DMS 273 treated with DMSO at 0.1 percent for 48 hours (cell line): ENCODE measurements at places on chromosomes 5 and 9.

DNA sequence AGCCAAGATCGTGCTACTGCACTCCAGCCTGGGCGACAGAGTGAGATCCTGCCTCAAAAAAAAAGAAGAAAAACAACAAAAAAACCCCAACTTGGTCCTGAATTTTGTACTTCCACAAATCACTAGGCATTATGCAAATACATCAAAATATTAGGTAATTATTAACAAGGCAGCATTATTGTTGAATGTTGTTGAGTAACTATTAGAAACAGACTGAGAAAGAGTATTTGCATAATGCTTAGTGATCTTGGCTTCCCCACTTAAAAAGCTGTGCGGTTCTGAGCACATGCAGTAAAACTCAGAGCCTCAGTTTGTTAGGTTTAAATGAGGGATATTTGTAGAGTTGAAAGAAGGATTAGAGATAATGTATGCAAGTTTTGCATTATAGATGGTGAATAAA lies 64.2 kb downstream of the SCAMP1 start:
- no peak for DNase-seq

- DNase-seq = no peak
Observed at GRCh38 chr5:40627706-40628105, 52.0 kb upstream of the PTGER4 start.

- DNase-seq = no peak
Observed at GRCh38 chr5:621341-621761, 9.2 kb downstream of the CEP72 start.

DNA sequence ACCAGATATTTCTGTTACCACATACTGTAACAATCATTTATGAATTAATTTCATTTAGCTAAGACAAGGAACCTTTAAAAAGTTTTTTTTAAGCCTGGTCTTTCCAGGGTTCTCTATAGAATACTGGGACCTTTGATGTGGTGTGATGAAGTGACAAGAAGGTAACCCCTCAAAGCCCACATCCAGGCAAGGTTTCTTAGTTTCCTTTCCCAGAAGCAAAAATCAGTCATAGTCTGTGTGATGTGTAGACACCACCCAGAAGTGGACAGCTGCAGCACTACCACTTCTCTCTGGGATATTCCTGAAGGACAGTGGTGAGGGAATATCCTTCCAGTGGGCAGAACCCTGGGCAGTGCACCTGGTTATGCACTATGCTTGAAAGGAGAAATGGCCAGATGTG lies 115.6 kb downstream of the TTC39B start:
- no peak for DNase-seq

- no peak for DNase-seq
Observed at GRCh38 chr9:88818495-88819201, 172.6 kb upstream of the S1PR3 start.

GRCh38 chr5:147803926-147804325 lies 21.4 kb upstream of the JAKMIP2 start:
- no peak for DNase-seq

DNA sequence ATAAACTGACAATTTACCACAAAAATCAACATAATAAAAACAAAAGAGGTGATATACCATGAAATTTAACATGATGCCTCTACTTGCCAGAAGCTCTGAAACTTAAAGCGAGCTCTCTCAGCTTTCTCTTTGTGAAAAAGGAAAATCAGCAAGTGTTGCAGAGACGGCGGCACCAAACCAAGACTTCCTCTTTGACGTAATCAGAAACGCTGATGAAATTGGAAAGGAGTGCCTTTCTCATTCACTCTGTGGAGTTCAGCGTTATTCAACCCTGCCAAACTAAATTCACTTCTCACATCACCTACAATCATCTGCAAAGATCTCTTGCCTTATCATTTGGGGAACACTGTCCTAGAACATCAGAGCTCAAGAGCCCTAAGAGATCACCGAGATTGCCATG lies 32.2 kb downstream of the ANXA6 start:
- DNase-seq = no peak

- no peak for DNase-seq
Observed at GRCh38 chr5:148788636-148789035, 37.8 kb upstream of the ADRB2 start.

DNA sequence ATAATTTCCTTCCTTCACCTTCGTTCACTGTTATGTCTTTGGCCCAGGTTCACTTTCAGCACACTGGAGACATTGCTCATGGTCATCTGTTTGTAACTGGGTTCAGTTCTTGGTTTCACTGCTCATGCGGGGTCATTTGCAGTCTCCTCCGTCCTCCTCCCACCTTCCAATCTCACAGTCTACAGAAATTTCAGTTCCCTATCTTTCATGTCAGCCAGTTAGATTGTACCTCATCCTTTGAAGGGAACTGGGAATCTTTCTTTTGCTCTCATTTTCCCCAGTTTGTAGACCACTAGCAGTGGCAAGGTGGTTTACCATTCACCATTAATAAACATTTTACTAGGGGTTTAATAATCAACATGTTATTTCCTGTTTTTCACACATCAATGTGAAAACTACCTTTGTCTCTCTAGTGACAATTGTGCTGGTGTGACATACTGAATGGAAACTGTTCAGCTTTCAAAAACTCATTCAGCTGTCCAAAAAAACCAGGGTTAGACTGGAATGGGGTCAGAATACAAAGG lies 100.9 kb upstream of the IL6ST start:
- no peak for DNase-seq

DNA sequence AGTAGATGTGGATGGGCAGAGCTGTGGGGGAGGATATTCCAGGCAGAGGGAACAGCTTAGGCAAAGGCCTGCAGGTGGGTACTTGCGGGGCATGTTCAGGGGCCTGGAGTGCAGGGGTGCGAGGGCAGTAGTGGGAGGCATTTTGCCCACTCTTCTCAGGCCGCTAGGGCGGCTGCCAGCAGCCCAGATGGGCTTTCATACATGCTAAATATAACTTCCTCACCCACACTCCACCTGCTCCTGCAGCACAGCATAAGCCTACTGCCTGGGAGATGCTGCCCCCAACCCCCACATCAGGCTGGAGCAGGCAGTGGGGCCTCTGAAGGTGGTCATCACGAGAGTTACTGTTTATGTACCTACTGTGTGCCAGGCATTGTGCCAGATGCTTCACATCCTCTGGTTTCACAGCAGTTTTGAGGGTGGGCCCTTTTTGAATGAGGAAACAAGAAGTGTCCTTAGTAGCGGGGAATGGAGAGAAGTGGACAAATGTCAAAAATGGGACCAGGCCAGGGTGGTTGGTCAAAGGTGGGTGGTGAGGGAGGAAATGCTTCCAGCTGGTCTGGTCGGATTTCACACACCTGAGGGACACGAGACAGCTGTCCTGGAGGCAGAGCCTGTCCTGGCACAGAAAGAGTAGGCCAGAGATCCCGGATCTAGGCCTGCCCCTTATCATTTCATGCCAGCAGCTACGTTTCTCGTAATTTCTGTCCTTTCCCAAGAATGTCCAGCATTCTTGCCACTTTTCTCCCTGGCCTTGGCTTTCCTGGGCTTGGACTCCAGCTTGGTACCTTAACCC lies 12.1 kb downstream of the RGS14 start:
- DNase-seq = peak; percentile 58

GRCh38 chr9:86765746-86766430 lies 181.4 kb downstream of the GAS1 start:
- no peak for DNase-seq

DNA sequence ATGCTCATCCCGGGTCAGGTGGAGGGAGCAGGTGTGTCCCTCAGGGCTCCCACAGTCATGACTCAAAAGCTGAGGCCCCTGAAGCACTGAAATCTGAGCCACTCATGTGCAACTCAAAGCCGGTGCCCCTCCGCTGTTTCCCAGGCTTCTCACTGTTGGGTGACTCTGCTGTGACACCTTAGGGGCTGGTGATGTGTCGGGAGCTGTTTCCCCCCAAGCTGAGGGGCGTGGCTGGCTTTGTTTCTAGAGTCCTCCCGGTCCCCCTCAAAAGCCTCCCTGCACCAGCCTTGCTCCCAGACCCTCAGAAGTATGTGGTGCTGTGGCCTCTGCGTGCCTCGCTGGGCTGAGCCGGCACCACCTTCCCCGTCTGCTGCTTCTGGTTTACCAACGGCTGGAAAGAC lies 39.7 kb downstream of the PLPP7 start:
- DNase-seq = no peak

DNA sequence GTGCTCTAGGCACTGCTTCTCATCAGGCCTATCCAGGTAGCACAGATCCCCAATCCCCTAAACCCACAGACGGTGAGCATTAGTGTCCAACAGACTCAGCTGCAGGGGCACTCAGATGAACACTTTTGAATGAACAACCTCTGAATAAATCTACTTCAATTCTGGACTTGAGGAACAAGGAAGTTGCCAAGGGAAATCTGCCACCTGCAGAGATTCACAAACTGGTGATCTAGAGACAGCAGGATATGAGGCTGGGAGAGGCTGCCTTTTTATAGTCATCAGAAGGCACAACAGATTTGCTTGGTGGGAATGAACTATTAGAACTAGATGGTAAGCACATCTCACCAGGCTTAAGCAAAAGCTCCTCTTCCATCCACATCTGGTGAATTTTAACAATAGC lies 7.0 kb upstream of the HK3 start:
- DNase-seq = no peak

GRCh38 chr5:157542282-157543000 lies 33.1 kb downstream of the ADAM19 start:
- no peak for DNase-seq

- no peak for DNase-seq
Observed at GRCh38 chr5:77398896-77399295, 93.2 kb downstream of the WDR41 start.
